CD4-positive, alpha-beta T cell (primary cell): ENCODE measurements at places on chromosomes 7 and 10.

DNA sequence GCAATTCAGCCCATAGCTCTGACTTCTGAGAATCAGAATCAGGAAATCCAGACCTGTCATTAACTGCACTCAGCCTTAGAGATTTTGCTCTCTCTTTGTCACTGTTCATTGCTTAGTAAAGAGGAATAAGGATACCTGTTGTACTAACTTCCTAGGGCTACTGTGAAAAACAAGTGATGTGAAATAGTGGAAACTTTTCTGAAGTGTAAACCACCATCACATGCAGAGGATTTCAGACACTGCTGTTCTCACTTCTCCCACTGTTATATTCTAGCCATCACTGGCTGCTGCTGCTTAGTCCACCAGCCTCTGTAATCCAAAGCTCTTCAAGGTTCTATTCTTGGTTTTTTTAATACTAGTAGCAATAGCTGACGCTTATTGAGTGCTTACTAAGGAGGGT, 129.6 kb upstream of the CCDC6 start:
- H3K27ac ChIP-seq: no peak overlapping the region
- H3K36me3 ChIP-seq: peaks cover 3% of the 10 kb centered on the region
- H3K4me3 ChIP-seq: no peak overlapping the region
- H3K27me3 ChIP-seq: no peaks in the 10 kb centered on the region

GRCh38 chr7:1931256-1931950, 261.3 kb downstream of the ELFN1 start:
- peaks cover 51% of the 10 kb centered on the region for H3K4me1 ChIP-seq
- H3K27me3 ChIP-seq: no peaks in the 10 kb centered on the region
- DNase-seq: no peak
- H3K27ac ChIP-seq: peak overlapping the region; percentile 21
- H3K4me3 ChIP-seq: no peak overlapping the region

DNA sequence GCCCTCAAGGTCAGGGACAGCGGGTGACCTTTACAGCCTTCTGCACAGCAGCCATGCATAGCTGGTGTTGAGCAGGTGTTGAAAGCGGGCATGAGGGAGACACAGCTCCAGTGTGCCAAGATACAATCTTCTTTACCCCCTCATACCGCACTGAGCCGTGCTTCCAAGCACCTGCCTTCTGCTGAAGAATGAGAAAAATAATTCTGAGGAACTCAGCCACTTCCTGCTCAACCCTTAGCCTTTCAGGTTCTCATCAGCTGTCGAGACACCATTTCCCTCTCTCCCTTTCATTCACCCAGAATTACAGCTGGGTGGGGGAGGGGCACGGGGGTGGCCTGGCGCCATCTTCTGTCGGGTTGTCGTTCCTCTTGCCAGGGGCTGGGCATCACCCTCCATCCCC, 58.6 kb downstream of the COL13A1 start:
- no peaks in the 10 kb centered on the region for H3K4me1 ChIP-seq
- no peaks in the 10 kb centered on the region for H3K27me3 ChIP-seq
- DNase-seq: no peak
- H3K4me3 ChIP-seq: no peak overlapping the region
- no peaks in the 10 kb centered on the region for H3K36me3 ChIP-seq

GRCh38 chr7:47503281-47503680, 78.6 kb downstream of the TNS3 start:
- no peaks in the 10 kb centered on the region for H3K27me3 ChIP-seq
- no peak overlapping the region for H3K27ac ChIP-seq
- no peak overlapping the region for H3K4me3 ChIP-seq
- no peaks in the 10 kb centered on the region for H3K4me1 ChIP-seq
- DNase-seq: no peak

DNA sequence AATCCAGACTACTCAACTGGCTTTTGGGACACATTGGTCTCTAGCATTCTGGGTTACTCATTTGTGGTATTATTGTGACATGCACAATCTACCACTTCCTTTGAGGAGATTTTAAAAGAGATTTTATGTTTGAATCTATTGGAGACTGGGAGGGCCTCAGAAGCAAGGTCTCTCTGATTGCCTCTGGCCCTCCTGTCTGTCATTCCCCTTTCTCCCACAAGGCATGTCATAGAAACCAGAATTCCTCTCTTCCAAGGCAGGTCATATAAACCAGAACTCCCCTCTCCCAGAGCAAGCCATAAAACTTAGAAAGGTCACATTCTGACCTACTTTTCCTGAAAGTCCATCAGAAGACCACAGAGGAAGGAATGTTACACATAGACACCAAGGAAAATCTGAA, 777.7 kb downstream of the PHTF2 start:
- no peaks in the 10 kb centered on the region for H3K4me1 ChIP-seq
- no peaks in the 10 kb centered on the region for H3K27me3 ChIP-seq
- no peaks in the 10 kb centered on the region for H3K36me3 ChIP-seq
- no peak overlapping the region for H3K27ac ChIP-seq
- H3K4me3 ChIP-seq: no peak overlapping the region

- H3K4me1 ChIP-seq: no peaks in the 10 kb centered on the region
- no peak overlapping the region for H3K4me3 ChIP-seq
- no peaks in the 10 kb centered on the region for H3K27me3 ChIP-seq
- H3K27ac ChIP-seq: no peak overlapping the region
- H3K36me3 ChIP-seq: no peaks in the 10 kb centered on the region
Observed at GRCh38 chr10:106956216-106956915, 208.1 kb downstream of the SORCS1 start.

DNA sequence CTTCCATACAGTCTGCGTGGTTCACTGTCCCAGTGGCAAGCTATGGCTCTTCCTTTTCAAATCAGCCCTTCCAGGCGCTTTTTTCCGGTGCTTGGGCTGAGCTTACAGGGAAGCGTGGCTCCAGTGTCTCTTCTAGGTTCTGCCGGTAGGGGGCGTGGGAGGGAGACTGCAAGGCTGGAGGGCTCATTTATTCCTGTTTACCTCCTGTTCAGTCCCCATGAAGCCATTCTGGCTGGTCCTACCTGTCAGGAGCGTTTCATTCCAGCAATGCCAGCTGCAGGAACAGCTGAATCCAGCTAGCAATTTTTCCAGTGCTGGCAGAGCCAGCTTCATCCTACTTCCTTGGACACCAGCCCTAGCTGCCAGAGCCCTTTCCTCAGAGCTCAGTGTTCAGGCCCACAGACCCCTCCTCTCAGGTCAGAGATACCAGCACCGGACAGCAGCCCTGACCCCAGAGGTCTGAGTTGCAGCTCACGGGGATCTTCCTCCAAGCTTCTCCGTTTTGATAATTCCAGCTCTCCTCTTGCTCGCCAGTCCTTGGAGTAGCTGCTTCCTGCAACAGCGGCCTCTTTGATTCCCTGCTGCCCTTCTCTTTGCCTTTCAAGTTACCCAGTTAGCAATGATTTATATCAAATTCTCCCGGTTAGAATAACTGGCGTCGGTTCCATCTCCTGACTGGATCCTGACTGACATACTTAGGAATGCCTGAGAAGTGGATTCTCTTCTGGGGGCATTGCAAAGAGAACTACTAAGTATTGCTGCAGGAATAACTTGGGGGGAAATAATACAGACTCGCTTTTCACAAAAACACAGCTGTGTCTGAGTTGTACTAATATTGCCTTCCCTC, 129.8 kb downstream of the FRMD4A start:
- H3K4me1 ChIP-seq: no peaks in the 10 kb centered on the region
- H3K27me3 ChIP-seq: peaks cover 8% of the 10 kb centered on the region
- no peaks in the 10 kb centered on the region for H3K36me3 ChIP-seq

DNA sequence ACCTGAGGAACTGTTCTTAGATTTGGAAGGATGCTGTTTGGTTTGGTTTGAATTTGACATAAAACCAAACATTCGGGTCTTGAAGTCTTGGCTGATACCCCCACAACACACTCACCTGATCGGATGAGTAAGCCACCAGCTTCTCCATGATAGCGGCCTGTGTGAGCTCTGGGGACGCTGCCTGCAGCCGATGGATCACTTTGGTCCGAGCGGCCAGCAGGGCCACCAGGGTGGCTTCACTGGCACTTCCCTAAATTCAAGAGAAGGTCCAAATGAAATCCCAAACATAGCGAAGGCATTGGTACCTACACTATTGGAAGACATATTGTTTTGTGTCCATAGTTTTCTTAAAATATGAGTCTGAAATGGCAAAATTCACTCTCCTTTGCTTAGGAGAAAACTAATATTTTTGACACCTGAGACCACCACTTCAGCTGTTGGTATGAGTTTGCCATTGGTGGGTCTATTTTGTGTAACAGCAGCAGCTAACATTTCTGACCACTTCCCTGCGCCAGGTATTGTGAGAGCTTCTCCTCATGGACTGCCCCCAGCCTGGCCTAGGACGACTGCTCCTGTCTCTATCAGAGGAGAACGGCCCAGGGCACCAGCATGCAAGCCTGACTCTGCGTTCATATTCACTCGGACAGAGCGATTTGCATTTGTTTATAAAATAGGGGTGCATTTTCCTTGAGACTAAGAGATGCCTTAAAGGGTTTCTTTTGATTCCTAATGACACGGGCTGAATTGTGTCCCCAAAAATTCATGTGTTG, 35.9 kb downstream of the DDC start:
- no peak overlapping the region for H3K4me3 ChIP-seq
- H3K36me3 ChIP-seq: no peaks in the 10 kb centered on the region
- no peaks in the 10 kb centered on the region for H3K4me1 ChIP-seq
- H3K27ac ChIP-seq: no peak overlapping the region
- peaks cover 4% of the 10 kb centered on the region for H3K27me3 ChIP-seq

GRCh38 chr10:118092209-118092608, 45.5 kb upstream of the RAB11FIP2 start:
- no peak for DNase-seq
- no peaks in the 10 kb centered on the region for H3K4me1 ChIP-seq
- no peaks in the 10 kb centered on the region for H3K36me3 ChIP-seq
- no peak overlapping the region for H3K4me3 ChIP-seq
- no peaks in the 10 kb centered on the region for H3K27me3 ChIP-seq

DNA sequence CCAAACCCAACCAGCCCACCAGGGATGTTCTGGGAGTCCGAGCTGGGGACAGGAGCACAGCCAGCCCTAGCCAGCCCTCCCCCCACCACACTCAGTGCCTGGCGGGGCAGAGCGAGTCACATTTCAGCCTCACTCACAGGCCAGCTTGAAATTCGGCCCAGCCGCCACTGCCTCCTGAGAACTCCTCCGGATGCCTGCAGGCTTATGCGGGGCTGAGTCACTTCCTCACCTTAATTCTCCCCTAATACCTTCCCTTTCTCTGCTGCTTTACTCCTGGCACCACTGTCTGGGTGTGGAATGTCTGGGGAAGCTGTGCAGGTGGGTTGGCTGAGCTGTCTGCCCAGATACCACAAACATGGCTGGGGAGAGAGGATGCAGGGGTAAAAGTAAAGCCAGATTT, 22.6 kb upstream of the DLG5 start:
- no peaks in the 10 kb centered on the region for H3K36me3 ChIP-seq
- no peak for DNase-seq
- peaks cover 2% of the 10 kb centered on the region for H3K27me3 ChIP-seq
- H3K4me3 ChIP-seq: no peak overlapping the region
- H3K27ac ChIP-seq: no peak overlapping the region

DNA sequence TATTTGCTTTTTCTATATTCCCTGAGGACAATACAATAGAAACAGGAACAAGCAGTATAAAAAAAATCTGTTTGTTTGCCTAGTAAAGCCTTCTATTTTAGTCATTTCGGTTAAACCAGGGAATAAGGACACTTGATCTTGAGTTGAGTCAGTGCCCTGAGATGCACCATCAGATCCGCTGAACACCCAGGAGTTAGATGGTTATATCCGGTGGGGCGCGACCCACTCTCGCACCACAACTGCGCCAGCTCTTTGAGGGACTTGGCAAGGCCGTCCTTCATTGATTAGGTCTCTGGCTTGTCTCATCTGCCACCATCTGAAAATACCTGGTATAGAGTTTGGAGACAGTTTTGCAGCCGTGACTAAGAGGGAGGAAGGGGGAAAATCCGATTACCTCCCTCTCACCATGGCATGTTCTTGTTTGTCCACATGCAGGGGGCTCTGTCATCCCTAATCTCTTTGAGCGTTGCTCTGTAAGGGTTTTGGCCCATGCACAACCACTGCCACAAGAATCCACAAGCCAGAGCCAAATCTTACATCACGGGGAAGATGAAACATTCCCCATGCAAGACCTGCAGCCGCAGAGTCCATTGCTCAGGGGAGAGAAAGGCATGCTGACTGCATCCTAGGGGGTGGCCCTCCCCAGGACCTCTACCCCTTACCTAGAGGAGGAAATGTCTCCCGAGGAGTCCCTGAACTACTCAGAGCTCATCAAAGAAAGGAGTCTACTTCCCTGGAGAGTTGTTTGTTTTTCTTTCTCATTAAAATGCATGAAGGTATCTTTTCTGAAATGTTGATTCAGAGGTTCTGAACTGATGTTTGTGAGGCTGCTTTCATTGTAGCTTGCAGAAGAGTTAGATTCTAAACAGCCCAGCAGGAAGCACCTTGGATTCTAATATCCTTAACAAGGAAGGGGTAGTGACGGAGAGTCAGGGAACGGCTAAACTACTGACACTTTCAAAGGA, 101.6 kb upstream of the FAM171A1 start:
- no peaks in the 10 kb centered on the region for H3K4me1 ChIP-seq
- H3K36me3 ChIP-seq: no peaks in the 10 kb centered on the region
- H3K27me3 ChIP-seq: no peaks in the 10 kb centered on the region
- no peak overlapping the region for H3K4me3 ChIP-seq
- DNase-seq: no peak

DNA sequence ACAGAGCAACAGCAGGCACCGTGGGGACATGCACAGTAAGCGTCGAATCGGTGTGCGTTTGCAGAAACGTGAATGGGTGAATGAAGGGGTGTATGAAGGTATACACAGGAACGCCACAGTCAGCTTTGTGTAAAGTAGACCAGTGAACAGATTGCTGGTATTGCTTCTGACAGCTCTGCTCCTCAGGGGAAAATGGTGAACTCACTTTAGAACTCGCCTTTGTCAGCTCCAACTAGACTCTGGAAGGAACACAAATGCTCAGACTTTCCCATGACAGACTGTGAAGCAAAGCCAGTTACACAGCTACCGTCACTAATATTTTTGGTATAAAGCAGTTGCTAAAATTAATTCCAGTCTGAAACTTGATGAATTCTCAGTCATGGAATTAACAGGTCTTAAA, 78.9 kb downstream of the CUX1 start:
- H3K4me1 ChIP-seq: no peaks in the 10 kb centered on the region
- DNase-seq: no peak
- no peak overlapping the region for H3K4me3 ChIP-seq
- no peak overlapping the region for H3K27ac ChIP-seq

DNA sequence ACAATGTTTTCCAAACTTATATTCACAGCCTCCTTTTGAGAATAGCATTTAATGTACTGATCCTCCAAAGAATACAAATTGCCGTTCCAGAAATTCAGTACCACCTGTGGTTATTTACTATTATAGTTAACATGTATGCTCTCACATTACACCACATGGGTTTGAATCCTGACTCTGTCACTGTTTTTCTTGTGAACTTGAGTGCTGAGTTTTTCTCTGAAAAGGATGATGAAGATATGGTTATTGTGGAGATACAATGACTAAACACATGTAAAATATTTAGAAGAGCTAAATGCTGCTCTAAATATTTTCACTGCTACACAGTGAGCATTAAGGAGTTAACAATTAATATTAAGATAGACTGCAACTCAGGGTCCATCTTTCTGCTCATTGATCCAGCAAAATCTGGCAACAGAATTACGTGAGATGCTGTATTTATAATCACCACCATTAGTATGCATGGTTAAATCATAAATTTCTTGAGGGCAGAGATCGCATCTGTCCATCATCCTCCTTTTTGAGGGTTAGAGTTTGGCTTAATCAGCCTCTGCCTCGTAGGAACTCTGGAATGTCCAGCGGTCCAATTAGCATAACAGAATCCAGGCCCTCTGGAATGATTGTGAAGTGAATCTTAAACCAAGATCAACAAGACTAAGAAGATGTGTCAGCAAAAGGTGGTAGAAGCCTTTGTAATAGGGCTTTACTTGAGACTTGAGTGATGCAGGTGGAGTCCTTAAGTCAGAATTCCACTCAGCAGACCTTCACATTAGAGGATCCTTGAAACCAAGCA, 152.8 kb downstream of the MACC1 start:
- no peaks in the 10 kb centered on the region for H3K27me3 ChIP-seq
- H3K4me3 ChIP-seq: no peak overlapping the region
- H3K36me3 ChIP-seq: no peaks in the 10 kb centered on the region
- DNase-seq: no peak
- no peaks in the 10 kb centered on the region for H3K4me1 ChIP-seq
